NCI-H1048 (cell line): ENCODE measurements at places on chromosomes 11 and 22.
A peak's percentile ranks its signal among the peaks of the same experiment; 100 is the strongest.

DNA sequence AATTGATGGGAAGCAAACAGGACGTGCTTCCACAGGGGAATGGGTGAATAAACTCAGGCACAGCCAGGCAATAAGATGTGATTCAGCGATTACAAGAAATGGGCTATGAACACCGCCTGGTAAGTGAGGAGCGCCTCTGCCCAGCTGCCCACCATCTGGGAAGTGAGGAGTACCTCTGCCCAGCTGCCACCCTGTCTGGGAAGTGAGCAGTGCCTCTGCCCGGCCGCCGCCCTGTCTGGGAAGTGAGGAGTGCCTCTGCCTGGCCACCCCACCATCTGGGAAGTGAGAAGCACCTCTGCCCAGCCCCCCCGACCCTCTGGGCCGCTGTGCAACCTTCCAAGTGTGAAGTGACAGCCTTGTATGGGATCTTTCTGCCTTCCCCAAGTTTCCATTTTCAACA, 73.2 kb upstream of the PRR5 start:
- DNase-seq = no peak

DNA sequence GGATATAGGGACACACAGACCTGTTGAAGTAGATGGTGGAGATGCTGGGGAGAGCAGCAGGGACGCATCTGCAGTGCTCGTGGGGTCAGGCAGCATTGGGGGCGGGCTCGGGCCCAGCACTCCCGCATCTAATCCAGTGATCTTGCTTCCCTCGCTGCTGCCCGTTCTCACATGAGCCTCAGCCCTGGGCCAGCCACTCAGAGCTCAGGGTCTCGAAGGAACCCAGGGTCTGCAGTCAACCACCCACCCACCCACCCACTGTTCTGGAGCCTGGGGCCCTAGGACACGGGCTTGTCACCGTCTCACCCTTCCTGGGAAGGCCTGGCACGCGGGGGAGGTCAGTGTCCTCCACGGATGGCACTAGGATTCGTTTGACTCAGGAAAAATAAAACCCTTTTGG, 406.0 kb downstream of the TBC1D22A start:
- DNase-seq = no peak

- DNase-seq = no peak
Measured at GRCh38 chr11:102288725-102289083, 28.6 kb upstream of the BIRC3 start.

GRCh38 chr11:113564527-113565130, 89.4 kb upstream of the DRD2 start:
- DNase-seq = no peak

DNA sequence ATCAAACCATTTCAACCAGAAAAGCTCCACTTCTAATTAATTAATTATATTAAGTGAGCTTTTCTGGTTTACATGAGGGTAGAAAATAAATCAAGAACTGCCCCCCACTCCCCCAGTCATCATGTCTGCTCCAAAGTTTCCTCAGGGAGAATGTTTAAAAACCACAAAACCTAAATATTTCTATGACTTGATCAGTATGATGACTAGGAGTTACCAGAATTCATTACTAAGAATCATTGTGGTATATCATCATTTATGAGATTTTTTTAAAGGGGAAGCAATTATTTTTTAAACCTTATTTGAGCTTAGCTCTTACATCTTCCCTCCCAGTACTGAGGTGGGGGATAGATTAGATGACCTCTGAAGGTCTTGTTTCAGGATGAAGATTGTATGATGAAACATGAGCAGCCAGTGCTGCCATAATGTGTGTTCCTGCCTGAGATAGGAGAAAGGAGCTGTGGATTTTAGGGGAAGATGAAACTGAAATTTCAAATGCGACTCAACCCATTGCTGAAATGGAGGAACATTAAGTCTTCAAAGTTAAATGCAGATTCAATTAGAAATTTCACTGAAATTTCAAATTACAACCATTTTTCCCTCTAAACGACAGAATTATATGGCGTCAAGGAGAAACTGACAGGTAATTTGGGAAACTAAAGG, 401.3 kb upstream of the CADM1 start:
- DNase-seq = no peak

DNA sequence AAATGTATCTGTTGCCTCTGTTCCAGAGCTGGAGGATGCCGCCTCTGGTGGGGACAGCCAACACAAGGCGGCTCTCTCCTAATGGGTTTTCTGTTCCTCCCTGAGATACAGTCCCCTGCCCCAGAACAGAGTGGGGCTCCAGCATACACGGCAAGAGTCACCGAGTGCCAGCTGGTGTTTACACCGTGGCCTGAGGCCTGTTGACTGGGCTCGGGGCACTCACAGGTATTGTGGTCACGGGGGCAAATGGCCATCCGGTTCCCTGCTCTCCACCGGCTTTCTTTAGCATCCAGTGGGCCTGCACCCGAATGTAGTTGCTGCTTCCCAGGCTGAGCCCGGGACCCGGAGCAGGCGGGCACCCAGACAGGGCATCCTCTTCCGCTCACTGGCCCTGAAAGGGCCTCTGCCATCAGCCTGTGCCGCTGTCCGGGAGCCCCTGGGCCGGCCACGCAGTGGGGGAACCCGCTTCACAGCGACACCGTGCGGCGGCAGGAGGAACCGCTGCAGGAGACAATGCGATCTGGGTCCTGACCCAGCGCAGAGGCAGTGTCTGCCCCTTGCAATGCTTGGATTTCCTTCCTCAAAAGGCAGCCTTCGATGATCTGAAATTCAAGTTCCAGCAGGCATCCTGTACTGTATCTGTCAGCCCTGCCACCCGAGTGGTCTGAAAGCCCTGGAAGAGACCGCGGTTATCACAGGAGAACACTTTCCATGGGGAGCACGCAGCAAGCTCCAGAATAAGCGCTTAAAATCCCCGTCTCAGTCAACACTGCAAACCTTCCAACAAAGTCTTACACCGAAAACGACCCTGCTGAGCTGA, 859 bp upstream of the KRTAP5-5 start:
- DNase-seq = peak; percentile 11

DNA sequence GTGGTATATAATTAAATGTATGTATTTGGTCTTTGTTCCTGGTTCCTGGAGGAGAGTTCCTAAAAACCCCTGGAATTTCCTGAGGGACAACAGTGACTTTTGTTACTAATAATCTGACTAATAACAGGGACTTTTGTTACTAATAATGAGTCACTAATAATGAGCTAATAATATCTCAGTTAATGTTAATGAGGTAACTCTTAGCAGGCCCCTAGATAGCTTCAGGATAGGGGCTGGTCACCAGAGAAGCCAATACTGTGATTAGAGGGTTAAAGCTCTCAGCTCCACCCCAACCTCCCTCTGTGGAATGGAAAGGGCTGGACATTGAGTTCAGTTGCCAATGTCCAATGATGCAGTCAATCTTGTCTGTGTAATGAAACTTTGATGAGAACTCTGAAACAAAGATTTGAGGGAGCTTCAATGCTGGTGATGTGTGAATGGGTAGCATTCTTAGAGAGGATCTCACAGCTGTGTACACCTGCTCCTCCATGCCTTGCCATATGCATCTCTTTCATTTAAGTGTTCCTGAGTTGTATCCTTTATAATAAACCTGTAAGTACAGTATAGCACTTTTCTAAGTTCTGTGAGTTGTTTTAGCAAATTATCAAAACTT, 1431.4 kb upstream of the TENM4 start:
- DNase-seq = no peak

DNA sequence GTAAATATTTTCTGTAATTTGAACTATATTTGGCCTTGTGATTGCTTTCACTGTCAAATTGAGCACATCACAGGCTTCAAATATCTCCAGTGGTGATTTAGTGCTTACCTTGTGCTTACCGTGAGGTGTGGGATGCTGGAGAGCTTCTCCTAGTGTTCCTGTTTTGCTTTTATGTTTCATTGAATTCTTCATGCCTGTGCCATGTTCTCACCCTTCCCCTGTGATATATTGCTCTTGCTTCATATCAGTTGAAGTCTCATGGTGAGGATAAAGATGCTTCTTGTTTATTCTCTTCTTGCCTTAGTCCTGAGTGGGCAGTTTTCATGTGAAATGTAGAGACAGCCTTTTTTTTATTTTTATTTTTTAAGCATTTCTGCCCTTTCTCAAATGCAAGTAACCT, 198.0 kb upstream of the PDGFD start:
- DNase-seq = no peak

DNA sequence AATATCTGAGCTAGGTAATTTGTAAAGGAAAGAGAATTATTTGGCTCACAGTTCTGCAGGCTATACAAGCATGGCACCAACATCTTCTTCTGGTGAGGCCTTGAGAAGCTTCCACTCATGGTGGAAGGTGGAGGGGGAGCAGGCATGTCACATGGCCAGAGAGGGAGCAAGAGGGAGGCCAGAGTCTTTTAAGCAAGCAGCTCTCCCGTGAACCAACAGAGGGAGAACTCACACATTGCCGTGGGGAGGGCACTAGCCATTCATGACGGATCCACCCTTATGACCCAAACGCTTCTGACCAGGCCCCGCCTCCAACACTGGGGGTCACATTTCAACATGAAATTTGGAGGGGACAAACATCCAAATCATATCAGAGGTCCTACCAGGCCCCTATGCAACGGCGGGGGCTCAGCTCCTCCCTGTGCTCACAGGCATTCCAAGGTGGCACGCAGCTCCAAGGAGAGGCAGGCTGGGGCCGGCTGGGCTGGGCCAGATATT, 4.6 kb downstream of the C11orf96 start:
- DNase-seq = no peak

GRCh38 chr11:57055744-57056143, 67.0 kb downstream of the OR5AK2 start:
- DNase-seq = no peak

- DNase-seq = no peak
Measured at GRCh38 chr11:84724256-84724655, 902.9 kb downstream of the DLG2 start.

DNA sequence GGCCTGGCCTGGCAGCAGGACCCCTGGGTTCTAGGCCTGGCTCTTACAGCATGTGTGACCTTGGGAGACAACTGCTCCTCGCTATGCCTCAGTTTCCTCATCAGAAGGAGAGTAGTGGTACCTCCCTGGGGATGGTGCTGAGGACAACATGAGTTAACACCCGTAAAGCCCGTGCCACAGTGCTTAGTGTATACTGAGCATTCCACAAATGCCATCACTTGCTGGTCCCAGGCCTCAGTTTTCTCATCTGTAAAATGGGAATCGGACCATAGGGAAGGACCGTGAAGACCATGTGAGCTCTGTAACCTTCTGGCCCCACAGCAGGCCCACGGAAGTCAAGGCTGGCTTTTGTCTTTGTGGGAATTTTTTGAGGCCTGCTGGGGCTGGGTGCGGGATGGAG, 52.4 kb downstream of the DHCR7 start:
- no peak for DNase-seq

DNA sequence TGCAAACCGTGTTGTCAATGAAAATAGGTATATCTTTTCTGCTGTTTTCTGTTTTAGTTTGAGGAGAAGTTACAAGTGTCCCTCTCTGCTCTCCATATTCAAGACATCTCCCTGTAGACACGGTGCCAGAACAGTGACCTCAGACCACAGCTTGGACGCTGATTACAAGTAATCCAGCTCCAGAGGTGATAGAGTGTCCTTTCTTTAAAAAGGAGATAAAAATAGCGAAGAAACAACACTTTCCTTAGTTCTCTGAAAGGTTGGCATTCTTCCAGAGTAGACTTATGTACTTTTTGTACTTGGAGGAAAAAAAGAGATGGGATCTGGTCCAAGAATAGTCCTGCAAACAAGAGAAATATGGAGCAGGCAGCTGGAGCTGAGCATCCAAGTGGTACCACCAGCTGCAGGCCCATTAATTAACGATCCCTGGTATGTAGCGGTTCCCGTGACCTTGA, 43.0 kb upstream of the WT1 start:
- DNase-seq = no peak
